ENCODE measurements at places on chromosomes 7 and 10.

DNA sequence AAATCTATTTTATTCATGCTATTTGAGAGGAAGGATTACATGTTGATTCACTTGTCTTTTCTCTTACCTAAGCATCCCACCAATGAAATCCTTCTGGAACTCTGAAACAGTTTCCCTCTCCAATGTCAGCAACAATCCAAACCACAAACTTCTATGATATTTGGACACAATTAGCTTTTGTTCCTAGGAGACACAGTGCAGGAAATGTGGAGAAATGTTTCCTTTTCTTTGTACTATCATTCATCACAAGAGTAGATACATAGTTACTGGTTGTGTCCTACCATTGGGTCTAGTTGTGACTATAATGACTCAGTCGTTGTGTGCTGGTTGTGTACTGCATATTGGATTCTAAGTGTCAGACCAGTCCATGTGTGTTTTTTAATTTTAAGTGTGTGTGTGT is 156.8 kb upstream of the MAGI2 start:
- DNase-seq = no peak

- DNase-seq = no peak
Measured at GRCh38 chr7:231030-231857, 38.9 kb downstream of the FAM20C start.

- DNase-seq = peak; percentile 6
Measured at GRCh38 chr7:111012799-111013675, 77.9 kb upstream of the LRRN3 start.

- DNase-seq = no peak
Measured at GRCh38 chr7:46756256-46756655, 825.7 kb downstream of the TNS3 start.

- no peak for DNase-seq
Measured at GRCh38 chr10:132918264-132918616, 24.1 kb downstream of the CFAP46 start.

DNA sequence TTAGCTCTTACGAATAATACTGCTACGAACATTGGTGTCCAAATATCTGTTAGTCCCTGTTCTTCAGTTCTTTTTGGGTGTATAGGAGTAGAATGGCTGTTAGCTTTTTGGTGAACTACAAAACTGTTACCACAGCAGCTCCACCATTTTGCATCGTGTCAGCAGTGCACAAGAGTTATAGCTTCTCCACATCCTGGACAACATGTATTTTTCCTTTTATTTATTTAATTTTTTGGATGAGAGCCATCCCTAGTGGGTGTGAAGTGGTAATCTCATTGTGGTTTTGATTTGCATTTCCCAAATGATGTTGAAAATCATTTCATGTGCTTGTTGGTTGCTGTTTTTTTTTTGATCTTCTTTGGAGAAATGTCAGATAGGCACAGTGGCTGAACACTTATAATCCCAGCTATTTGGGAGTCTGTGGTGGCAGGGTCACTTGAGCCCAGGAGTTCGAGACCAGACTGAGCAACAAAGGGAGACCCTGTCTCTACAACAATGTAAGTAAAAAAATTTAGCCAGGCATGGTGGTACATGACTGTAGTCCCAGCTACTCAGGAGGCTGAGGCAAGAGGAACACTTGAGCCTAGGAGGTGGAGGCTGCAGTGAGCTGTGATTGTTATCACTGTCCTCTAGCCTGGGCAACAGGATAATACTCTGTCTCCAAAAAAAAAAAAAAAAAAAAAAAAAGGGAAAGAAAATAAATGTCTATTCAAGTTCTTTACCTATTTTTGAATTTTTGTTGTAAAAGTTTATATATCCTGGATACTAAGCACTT is 31.7 kb downstream of the TRIM24 start:
- DNase-seq = no peak

DNA sequence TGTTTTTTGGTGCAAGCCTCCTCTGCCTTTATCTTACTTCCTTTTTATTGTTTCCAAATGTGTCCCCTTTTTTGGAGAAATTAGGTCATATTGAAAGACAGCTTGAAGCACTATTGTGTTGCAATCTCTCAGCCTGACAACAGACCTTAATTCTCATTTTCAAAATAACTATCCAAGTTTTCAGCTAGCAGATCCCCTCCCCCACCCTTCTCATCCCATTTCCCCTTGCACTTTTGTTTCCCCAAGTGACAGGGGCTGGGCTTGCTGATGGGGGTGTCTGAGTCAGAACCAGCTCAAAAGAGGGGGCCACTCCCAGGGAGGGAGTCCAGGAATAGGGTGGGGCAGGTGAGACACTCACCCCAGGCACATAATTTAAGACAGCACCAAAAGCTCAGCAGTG is 75.3 kb downstream of the MKI67 start:
- no peak for DNase-seq

DNA sequence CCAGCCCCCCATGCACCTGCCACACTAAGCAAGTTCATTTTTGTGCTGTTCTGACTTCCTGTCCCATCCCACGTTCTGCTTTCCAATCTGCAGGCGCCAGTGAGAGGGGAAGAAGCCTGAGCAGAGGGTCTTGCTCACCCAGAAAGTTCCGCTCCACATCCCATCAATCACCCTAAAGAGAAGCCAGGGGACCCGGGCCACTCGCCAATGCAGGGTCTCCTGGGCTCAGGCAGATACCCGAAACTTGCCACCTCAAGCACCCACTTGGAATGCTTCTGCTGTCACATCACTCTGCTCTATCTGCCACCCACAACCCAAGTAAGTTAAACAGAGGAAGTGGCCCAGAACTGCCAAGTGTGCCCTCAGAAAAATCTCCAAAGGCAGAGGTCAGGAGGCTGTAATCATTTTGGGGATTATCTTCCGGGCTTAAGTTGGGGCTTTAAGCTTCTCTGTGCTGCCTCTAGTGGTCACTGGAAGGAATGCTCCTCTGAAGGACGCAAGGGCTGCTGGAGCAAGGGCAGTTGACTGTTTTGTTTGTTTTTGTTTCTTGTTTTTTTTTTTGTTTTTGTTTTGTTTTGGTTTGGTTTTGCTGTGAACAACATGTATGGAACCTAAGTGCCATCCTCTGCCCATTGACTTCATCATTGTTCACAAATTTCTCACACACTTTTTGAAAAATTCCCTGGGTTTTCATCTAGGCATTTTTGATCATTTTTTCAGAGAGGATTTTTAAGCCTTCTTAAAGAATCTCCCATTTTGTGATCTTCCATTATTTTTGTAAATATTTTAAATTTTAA is 25.5 kb downstream of the PRR15 start:
- DNase-seq = no peak

- DNase-seq = no peak
Measured at GRCh38 chr10:86724445-86724844, 32.0 kb upstream of the BMPR1A start.
